ENCODE measurements at places on chromosomes 2 and 18. TPM values are rescaled to one million over a fixed set of nuclear protein-coding genes. Genes with fewer than 3 reads are reported as not detected.

SCYGR7 gene
- not detected for total RNA-seq

CENPO gene
- total RNA-seq = 10.9 TPM

GKN2 gene
- total RNA-seq = not detected

DNAH7 gene
- total RNA-seq = 6.1 TPM

CTDSP1 gene
- 59.0 TPM for total RNA-seq

STPG4 gene
- not detected for total RNA-seq

ALK gene
- total RNA-seq = 9.5 TPM

LTBP1 gene
- total RNA-seq = 132 TPM
